ENCODE measurements at places on chromosomes 1 and 21.

- DNase-seq, result no peak
These were observed 175.4 kb upstream of the GORAB start for GRCh38 chr1:170356585-170356984.

DNA sequence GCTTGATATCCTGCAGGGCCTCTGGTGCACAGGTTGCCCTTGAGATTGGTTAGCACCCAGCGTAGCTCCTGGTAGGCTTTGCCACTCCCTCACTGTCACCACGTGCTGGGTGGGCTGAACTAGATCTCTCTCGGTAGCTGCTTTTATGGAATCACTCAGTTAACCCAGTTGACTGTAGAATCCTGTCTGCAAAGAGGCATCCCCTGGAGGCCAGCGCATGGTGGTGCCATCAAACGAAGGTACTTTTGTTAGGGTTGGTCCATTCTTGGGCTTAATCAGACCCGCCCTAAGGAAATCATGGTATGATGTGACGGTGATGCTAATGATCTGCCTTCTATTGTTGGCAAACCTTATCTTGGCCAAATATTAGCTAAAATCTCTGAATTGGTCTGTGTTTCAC is 153.4 kb downstream of the GALNT2 start:
- DNase-seq, result no peak

DNA sequence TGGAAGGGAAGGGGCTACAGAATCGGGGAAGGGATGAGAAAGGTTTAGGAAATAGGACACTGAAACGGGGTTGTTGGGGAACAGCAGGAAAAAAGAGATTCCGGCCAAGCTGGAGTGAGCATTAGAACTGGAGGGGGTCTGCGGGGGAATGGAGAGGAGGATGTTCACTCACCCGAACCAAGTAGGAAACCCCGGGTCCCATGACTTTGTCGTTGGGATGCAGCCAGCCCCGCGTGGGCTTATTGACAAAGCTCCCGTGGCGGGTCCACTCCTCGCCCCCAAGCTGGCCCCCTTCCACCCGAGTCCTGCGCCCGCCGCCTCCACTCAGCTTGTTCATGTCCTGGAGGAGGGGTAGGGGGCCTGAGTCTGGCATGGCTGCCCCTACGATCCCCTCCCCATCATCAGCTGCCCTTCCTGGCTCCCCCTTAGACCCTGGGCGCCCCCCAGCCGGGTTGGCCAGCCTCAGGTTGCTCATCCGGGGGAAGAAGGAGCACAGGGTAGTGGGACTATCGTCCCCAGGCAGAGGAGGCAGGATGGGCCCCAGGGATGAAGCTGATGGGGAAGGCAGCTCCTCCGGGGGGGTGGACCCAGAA is 591 bp downstream of the SHC1 start:
- no peak for DNase-seq

DNA sequence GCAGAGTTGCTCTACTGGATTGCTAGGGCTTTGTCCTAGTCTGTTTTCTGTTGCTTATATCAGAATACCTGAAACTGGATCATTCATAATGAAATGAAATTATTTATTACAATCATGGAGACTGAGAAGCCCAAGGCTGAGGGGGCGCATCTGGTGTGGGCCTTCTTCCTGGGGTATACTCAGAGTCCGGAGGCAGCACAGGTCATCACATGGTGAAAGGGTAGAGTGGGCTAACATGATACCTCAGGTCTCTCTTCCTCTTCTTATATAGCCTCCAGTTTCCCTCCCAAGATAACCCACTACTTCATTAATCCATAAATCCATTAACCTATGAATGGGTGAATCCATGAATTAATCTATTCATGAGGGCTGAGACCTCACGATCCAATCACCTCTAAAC is 667.6 kb upstream of the NCAM2 start:
- no peak for DNase-seq

DNA sequence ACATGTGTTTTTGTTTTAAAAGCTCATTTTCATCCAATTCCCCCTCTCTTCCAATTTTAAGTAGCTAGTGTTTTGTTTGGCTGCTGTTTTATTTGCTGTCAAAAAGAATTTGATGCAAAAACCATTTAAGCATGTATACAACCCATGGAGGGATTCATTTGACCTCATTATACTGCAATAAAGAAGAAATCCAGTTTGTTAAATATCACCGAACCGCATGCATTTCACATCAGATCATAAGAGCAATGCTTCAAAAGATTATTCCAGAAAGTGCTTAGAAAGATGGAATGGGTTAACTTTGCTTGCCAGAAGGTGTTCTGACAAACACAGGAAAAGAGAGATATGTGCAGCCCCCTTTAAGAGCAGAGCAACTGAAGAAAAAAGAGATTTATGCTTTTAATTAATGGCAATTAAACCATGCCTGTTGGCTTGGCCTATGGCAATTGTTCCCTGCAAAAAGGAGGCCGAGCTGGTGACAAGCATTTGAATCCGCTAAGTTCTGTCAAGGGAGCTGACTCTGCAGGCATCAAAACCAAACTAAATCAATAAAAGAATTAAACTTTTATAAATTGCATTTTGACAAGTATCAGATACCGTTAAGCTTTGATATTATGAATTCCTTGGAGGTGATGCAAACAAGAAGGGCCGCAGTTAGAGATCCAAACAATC is 14.4 kb upstream of the BARHL2 start:
- DNase-seq, result no peak

DNA sequence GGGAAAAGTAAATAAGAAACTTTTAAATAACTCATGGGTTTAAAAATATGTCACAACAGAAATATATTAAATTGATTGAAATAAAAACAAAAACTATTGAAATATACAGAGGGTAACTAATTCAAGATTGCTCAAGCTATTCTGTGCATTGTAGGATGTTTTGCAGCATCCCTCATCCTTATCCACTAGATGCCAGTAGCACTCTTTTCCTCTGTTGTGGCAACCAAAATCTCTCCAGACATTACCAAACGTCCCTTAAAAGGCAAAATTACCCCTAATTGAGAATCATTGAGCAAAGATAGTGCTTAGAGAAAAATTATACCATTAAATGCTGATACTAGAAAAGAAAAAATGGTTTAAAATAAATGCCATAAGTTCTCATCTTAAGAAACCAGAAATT is 682.6 kb downstream of the RWDD3 start:
- no peak for DNase-seq

Data from GM04504 (cell line).